ENCODE measurements at places on chromosomes 16 and 17. TPM values are rescaled to one million over a fixed set of nuclear protein-coding genes. Genes with fewer than 3 reads are reported as not detected.

- no peak for DNase-seq
Observed at GRCh38 chr16:70804153-70804733, 3.3 kb upstream of the VAC14 start.

GRCh38 chr16:57630407-57630797 is 2.0 kb downstream of the ADGRG1 start:
- DNase-seq = no peak

DNA sequence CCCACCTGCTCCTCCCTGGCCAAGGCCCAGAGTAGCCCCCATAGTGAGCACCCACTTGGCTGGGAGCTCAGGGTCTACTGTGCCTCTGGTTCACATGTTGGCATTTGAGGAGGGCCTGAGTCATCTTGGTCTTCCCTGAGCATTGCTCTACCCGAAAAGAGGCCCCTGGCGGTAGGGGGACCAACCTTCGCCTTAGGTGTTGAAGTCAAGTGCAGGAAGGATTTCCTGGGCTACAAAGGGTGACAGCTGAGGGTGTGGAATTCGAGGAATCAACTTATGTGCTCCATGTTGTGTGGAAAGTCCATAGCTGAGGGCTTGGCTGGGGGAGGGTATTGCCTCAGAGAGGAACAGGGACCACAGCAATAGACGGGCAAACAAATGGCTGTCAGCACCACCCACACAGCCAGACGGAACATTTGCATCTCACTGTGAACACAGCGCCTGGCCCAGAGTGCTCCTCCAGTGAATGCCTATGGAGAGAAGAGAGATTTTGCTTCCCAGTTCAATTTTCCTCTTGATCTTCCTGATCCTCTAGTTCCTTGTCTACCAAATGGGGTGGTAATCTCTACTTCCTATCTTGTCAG is 35.6 kb upstream of the NGFR start:
- DNase-seq = no peak

- DNase-seq = no peak
Observed at GRCh38 chr17:65202844-65203571, 65.8 kb downstream of the RGS9 start.

GRCh38 chr17:44038604-44039011 is 23.8 kb upstream of the TMEM101 start:
- DNase-seq = no peak

GRCh38 chr16:80346111-80346632 is 194.6 kb upstream of the DYNLRB2 start:
- no peak for DNase-seq

DNA sequence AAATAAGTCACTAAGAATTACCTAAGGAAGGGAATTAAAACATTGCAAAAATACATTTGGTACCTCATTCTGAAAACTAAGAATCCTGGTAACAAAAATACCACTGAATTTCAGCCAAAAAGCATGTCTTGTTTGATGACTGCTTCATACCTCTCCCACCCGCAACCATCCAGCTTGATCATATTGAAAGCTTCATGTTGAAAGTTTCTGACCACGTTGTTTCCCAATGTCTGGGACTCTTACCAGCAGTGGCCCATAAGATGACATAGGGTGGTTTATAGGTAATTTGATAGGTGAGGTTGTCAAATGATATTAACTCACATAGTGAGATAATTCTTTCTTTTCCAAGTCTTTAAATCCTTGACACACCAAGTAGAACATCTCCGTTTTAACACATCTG is 139.3 kb downstream of the CDH11 start:
- DNase-seq = no peak

DNA sequence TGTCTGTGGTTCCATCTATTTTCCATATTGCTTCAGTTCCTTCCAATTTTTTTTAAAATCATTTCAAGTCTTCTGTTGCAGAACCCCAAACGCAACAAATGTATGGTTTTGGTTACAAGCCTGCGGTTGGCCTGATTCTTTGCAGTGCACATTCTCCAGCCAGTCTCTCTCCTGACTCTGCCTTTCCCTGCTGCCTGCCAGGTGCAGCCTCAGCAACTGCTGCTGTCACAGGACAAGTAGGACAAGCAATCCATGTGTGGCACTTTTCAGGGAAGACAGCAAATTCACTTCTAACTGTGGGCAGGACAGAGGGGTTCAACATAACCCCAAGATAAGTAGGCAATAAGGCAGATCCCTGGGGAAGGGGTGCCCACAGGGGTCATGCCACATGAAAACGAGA is 24.2 kb downstream of the EMP2 start:
- no peak for DNase-seq

Gene TEKT1
- not detected for total RNA-seq

Gene TNRC6C
- total RNA-seq = 17.8 TPM
